ENCODE measurements at places on chromosomes 4 and X.

DNA sequence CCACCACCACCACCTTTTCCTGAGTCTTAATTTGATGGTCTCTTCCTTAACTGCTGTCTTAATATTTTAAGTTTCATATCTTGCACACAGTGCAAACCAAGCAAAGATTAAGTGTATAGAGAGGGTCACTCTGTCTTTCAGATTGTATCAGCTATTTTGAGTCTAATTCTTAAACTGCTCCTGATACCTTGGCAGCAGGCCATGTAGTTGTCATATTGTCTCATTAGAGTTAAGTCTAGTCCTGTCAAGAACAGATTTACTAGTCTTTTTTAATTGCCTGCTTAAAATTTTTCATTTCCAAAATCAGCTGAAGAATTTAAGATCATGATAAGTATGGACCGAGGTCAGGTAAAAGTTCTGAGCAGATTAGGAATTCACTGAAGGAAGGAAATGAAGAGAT lies 51.5 kb downstream of the FHIP1A start:
- DNase-seq = no peak

- peak; percentile 76 for DNase-seq
Measured at GRCh38 chr4:148926276-148927260, 484.4 kb upstream of the NR3C2 start.

- DNase-seq = peak; percentile 46
Measured at GRCh38 chr4:74619931-74620702, 174.2 kb downstream of the BTC start.

- DNase-seq = peak; percentile 84
Measured at GRCh38 chr4:80265571-80266252, 752 bp upstream of the FGF5 start.

DNA sequence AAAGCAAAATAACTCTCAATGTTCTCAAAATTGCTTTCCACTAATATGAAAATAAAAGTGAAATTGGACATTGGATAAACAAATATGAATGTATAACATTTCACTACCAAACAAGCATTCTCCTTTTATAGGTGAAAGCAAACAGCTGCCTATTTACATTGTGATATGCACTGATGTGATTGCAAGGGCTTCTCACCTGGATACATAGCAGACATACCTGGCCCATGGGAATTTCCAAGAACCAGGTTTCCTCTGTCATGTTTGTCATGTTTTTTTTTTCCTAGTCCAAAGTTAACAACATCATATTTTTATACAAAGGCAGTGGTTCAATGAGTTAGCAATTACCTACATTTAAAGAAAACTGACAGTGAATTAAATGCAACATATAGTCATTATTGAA lies 228.5 kb downstream of the ANKRD50 start:
- no peak for DNase-seq

DNA sequence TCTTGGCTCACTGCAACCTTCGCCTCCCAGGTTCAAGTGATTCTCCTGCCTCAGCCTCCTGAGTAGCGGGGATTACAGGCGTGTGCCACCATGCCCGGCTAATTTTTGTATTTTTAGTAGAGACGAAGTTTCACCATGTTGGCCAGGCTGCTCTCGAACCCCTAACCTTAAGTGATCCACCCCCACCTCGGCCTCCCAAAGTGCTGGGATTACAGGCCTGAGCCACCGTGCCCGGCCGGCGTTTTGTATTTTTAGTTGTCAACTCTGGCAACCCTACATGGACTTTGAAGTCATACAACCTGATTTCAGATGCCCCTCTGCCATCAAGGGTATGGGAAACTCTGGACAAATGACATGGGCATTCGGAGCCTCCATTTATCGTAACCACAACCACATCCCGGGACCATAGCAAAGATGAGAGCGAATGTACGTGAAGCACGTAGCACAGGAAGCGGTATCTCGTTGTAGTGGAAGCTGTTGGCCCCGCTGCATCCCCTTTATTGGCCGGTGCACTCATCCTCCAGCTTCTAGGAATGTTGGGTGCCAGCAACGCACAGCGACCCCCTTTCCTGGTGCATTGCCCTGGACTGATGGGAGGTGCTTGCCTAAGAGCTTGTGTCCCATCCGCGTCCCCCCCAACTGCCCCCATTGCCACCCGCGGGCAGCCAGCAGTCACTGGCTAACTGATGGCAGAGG lies 109.2 kb downstream of the PHKA2 start:
- DNase-seq = no peak

- peak; percentile 39 for DNase-seq
Measured at GRCh38 chr4:158513256-158513655, 8.4 kb upstream of the RXFP1 start.

DNA sequence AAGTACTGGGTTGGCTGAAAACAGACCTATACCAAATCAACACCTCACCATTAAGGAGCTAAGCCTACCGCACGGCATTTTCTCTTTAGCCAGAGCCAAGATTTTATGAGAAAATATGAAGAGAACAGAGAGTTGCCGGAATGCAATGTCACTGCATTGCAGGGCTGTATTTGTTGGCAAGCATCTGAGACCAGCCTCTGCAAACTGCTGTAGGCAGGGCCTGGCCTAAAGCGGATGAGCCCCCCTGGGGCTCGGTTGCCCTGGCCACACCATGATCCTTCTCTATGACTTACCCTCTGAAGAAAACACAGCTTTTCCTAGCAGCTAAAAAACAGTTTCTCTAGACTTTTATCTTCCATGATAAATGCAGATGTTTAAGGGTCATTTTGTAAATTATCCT lies 120.5 kb upstream of the SORBS2 start:
- no peak for DNase-seq

DNA sequence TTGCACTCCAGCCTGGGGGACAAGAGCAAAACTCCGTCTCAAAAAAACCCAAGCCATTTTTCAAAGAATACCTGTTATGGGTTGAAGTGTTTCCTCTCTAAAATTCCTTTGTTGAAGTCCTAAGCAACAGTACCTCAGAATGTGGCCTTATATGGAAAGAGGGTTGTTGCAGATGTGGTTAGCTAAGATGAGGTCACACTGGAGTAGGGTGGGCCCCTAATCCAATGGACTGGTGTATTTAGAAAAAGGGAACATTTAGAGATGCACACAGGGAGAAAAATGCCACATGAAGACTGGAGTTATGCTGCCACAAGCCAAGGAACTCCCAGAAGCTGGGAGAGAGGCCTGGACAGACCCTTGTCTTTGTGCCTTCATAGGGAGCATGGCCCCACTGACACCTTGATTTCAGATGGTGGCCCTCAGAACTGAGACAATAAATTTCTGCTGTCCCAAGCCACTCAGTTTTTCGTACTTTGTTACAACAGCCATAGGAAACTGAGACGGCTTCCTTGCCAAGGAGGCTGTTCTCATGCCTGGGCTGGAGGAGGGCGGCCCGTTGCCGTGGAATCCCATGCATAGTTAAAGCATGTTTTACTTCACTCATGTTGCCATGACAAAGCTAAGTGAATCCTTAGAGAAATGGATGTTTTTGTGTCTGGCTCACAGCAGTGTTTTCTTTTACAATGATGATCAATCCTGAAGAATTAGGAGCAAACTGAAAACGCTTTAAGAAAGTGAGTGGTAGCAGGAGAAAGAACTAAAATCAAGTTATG lies 16.5 kb downstream of the TRAPPC2 start:
- no peak for DNase-seq

DNA sequence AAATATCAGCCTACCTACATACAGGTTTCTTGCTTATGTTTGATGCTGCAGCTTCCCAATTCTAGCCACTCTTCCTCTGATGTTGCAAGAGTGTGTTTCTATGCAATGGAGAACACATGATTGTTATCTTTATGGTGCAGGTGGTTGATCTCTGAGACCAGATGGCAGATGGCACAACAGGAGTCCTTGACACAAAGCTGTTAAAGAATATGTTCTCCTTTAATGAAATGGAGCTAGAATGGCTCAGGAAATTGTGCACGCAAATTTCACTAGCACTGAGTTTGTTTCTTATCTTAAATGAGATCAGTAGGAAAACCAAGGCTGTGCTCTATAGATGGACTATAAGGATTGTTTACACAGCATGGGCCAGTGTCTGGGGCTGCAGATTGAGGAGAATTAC lies 29.9 kb upstream of the TTC29 start:
- no peak for DNase-seq

DNA sequence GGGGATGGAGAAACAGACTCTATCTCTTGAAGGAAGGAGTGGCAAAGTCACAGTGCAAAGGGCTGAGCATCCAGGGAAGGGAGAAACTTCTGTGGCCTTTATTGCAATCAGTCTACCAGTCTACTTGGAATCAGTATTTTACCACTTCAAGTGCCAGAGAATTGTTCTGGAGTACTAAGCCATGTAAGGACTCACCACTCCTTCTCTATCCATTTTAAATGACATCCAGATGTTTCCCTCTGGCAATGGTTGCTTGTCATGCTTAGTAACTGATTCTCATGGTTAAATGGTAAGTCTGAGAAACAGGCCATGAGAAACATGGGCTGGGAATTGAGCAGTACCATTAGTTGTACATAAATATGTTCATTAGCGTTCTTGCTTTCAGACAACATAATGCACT lies 21.1 kb upstream of the SMIM10 start:
- DNase-seq = no peak

- peak; percentile 30 for DNase-seq
Measured at GRCh38 chr4:766152-766515, 59.8 kb downstream of the CPLX1 start.

DNA sequence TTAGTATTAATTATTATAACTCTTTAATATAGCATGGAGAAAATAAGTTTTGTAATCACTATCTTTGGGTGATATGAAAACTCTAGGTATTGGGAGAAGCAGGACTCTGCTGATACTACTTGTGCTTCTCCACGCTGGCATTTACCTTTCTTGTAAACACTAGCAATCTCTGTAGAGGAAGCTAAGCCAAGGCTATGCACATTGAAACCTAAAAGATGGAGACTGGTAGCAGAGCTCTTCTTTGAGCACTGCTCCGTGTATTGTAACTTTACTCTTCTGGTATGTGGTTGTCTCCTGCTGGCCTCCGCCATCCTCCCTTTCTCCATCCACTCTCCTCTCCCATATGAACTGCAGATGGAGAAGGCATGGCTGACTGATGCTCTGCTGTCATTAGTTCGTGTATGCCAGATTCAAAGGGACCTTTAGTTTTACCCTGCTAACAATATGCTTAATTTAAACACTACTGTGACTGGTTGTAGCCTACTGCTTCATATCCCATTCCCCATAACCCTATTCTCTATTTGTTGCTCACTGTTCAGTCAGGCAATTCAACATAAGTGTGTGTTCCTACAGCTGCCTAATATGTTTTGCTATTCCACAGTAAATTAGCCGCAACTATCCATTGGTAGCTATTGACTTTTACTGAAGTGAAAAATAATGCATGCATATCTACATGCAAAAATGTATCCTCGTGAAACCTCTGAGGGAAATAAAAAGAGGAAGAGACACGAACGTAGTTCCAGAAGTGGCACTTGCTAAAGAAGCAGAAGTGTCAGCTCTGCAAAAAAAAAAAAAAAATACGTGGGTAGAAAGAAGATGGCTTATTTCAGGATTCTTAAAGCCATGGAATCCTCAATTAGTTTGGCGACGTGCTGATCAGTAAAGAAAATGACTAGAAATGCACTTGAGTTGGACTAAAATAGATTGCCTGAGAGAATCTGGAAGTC lies 55.6 kb upstream of the CCSER1 start:
- DNase-seq = no peak

- DNase-seq = no peak
Measured at GRCh38 chrX:70485466-70485865, 40.8 kb downstream of the DLG3 start.

DNA sequence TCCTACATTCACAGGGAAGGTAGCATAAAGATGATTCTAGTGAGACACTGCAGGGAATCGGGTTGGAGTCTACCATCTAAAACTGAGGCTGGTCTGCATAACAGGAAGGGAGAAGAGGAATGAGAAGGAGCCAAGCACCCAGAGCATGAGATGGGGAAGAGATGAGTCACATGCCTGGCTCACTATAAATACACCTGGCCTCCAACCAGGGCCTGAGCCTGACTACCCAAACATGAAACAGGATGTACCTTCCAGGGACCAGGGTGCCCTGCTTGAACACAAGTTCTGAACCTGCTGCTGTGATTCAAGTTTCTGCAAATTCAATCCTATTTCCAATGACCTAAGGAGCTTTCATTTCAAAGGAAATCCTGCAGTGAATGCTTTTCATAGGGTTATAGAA lies 24.9 kb downstream of the CD99L2 start:
- DNase-seq = peak; percentile 63

DNA sequence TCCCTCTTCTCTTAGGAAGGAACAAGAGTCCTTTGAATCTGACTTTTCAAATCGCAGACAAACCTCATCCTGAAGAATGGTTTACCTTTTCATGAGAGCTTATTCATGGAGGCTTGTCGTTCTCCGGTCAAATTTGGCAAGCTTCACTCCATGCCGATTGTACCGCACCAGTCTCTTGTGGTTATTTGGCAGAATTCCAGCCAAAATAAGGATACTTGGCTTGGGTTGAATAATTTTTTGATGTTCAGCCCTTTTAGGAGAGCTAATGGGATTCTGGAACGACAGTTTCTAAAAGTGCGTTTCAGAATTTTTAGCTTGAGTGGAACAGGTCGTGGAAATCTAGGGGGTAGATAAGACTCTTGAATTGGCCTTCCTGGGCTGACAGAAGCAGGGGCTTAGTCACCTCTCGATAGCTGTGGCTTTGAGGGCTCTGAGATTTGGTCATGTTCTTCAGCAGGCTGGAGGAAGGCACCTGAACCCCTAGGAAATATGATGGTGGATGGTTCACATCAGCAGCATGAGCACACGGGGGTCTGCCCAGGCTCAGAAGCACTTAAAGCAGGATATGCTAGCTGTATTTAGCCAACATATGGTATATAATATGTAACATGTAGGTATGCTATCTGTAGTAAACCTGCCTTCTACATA lies 1.5 kb downstream of the KLHL2 start:
- peak; percentile 38 for DNase-seq

- no peak for DNase-seq
Measured at GRCh38 chrX:100721328-100721727, 10.6 kb downstream of the SYTL4 start.

DNA sequence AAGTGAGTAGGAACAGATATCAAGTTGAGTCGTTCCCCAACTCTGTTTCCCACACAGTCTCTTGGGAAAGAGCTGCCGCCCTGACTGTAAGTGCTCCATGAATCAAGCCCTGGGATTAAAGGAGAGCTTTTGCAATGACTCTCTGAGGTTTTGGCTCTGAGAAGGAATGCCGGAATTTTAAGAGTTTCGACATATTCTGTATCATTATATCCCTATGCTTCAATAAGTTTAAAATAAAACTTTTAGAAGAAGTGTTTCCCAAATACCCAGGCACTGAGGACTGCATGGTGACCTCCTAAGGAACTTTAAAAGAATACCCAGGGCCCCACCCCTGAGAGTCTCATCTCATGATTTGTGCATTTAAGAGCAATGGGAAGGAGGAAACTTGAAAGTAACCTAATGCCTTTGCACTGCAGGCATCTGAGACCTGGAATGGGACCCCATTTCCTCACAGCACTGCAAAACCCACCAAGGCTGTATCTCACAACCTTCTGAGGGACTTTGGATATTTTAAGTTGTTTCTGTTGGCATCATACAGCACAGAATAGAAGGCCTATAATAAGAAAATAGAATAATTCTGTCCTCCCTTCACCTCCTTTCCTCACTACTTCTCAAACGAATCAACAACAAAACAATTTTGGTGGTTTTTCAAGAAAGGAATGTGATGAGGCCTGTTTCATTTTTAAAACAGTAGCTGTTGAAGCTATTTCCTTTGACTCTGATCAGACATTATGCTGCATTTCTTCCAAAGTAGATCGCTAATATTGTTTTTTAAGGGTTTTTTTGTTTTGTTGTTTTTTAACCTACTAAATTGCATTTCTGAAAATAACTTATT lies 121.2 kb downstream of the GASK1B start:
- peak; percentile 38 for DNase-seq

All from kidney tubule cell (primary cell).